ENCODE measurements at places on chromosomes 2 and 18. TPM values are rescaled to one million over a fixed set of nuclear protein-coding genes. Genes with fewer than 3 reads are reported as not detected.

Gene NR4A2
- 0.40 TPM for total RNA-seq

Gene FHOD3
- total RNA-seq = 7.0 TPM

Gene CAPN10
- 20.8 TPM for total RNA-seq

Gene TCF23
- total RNA-seq = not detected

Gene RUFY4
- total RNA-seq = not detected

Gene RAD51AP2
- not detected for total RNA-seq

Gene RTP5
- not detected for total RNA-seq

Gene GKN2
- total RNA-seq = not detected

Gene TXNDC2
- total RNA-seq = not detected

Gene MAPK4
- total RNA-seq = under 0.01 TPM

Gene SYT4
- not detected for total RNA-seq

Gene ARHGAP15
- total RNA-seq = not detected

Gene ABCG5
- not detected for total RNA-seq

Gene SLC25A12
- 23.5 TPM for total RNA-seq

Gene SMC6
- 19.4 TPM for total RNA-seq

Gene L3MBTL4
- 0.13 TPM for total RNA-seq

Data from smooth muscle cell of the pulmonary artery (primary cell).